CD8-positive, alpha-beta memory T cell (primary cell): ENCODE measurements at places on chromosomes 7 and 10. TPM values are rescaled to one million over a fixed set of nuclear protein-coding genes. Genes with fewer than 3 reads are reported as not detected.

DNA sequence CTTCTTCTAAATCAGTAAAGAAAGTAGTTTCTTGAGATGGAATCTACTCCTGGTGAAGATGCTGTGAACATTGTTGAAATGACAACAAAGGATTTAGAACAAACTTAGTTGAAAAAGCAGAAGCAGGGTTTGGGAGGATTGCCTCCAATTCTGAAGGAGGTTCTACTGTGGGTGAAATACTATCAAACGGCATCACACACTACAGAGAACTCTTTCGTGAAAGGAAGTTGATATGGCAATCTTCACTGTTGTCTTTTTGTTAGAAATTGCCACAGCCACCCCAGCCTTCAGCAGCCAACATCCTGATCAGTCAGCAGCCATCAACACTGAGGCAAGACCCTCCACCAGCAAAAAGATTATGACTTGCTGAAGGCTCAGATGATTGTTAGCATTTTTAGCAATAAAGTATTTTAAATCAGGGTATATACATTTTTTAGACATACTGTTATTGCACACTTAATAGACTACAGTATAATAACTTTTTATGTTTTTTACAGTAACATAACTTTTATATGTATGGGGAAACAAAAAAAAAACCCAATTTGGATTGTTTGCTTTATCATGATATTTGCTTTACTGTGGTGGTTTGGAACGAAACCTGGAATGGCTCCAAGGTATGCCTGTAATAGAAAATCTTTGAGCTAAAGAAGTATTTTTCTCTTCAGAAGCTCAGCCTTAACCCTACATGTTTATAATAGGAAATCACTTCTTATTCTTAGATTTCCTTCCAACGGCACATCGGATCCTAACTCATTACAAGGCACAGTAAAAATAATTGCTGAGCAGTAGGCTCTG, 257.3 kb downstream of the LRMDA start:
- DNase-seq: no peak

SPDYE5 gene
- total RNA-seq: not detected

- no peak for DNase-seq
Observed at GRCh38 chr10:112426111-112426510, 20.6 kb downstream of the ZDHHC6 start.

GRCh38 chr7:139768249-139768824, 9.5 kb downstream of the HIPK2 start:
- DNase-seq: no peak

GRCh38 chr7:155343150-155343549, 45.5 kb downstream of the INSIG1 start:
- no peak for DNase-seq

DNA sequence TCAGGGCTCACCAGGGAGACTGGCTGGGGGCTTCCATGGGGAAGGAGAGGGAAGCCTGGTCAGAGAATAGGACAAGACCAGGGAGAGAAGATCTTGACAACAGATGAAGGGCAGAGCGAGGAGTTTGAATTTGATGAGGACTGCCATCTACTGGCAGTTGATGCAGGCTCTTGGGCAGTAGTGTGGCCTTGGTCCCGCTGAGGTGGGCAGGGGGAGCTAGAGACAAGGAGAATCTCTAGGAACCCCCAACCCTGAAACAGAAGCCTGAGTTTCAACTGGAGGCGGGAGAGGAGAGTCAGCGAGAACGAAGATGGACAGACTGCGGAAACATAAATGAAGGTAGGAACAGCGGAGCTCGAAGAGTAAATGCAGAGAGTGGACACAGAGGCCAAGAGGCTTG, 81.0 kb downstream of the PPP1R3C start:
- DNase-seq: no peak

DNA sequence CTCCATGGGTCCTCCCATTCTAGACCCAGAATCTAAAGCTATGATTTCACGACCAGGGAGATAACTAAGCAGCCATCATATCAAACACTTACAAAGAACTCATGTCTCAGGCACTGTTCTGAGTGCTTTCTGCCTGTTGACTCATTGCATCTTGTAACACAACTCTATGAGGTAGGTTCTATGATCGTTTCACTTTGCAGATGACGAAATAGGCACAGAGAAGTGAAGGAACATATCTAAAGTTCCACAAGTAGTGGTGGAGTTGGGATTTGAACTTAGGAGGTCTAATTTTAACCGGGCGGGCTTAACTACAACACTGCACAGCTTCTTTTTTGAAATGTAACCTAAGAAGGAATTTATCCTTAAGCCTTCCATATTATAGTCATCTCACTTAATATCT, 2.9 kb downstream of the RBP4 start:
- no peak for DNase-seq

- DNase-seq: no peak
Observed at GRCh38 chr10:99456207-99456930, 25.9 kb upstream of the GOT1 start.

DNA sequence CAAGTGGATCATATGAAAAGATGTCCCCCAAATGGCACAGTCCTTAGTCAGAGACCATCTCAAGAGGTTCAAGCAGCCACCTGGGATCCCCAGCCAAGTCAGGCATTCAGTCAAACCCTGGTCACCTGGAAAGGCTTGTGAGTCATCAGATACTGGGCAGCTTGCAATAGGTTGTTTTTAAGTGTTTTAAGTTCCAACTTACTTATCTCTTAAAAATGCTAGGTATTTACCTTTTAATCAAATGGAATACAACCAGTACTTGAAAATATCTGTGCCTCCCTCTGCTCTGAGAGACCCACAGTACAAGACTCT, 262.2 kb downstream of the WDR11 start:
- no peak for DNase-seq

DNA sequence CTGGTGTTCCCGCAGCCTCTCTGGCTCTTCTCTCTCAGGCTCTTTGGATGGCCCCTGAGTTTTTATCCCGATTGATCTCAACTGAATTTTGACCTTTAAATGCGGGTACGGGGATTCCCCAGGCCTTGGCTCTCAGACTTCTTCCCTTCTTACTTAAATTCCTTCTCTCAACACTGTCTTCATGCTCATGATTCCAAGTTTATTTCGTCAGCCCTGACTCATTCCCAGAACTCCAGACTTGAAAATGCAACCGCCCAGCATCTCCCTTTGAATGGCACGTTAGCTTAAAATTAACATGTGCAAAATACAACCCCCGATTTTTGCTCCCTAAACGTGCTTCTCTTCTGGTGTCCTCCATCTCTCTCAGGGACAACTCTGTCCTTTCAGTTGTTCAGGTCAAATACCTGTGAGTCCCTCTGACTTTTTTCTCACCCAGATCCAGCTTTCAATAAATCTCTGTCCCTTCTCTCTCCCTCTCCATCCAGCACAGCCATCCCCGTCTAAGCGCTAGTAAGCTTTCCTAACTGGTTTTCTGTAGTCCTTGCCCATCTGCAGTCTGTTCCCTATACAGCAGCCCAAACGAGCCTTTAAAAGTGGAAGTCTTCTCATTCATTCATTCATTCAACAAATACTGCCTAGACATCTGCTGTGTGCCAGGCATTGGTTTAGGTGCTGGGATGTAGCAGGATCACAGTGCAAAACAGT, 7.1 kb downstream of the HECW1 start:
- DNase-seq: no peak

DNA sequence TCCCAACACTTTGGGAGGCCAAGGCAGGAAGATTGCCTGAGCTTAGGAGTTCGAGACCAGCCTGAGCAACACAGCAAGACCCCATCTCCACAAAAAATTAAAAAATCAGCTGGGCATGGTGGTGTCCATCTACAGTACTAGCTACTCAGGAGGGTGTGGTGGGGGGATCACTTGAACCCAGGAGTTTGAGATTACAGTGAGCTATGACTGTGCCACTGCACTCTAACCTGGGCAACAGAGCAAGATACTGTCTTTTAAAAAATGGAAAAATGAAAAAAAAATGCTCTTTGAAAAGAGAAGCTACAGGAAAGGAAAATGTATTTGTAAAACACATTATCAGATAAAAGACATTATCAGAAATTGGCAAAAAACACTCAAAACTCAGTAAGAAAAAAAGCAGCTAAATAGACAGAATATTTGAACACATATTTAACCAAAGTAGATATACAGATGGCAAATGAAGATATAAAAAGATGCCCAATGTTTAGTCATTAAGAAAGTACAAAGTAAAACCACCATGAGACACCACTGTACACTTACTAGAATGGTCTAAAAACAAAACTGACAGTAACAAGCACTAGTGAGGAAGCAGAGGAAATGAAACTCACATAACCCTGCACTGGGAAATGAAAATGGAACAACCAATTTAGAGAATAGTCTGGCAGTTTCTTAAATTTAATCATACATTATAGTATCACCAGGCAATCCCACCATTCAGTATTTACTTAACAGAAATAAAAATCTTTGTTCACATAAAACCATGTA, 40.5 kb downstream of the NRBF2 start:
- no peak for DNase-seq

GNGT1 gene
- not detected for total RNA-seq

CAMK2B gene
- 0.90 TPM for total RNA-seq

- no peak for DNase-seq
Observed at GRCh38 chr10:53638006-53638405, 865.4 kb upstream of the MBL2 start.

- DNase-seq: no peak
Observed at GRCh38 chr7:75611557-75612178, 119.5 kb downstream of the SPDYE5 start.

NEUROD6 gene
- not detected for total RNA-seq

- DNase-seq: peak; percentile 53
Observed at GRCh38 chr7:636396-636795, 90.1 kb upstream of the DNAAF5 start.

POP7 gene
- 79.7 TPM for total RNA-seq

- DNase-seq: no peak
Observed at GRCh38 chr10:1360011-1360557, 303.9 kb downstream of the WDR37 start.

DNA sequence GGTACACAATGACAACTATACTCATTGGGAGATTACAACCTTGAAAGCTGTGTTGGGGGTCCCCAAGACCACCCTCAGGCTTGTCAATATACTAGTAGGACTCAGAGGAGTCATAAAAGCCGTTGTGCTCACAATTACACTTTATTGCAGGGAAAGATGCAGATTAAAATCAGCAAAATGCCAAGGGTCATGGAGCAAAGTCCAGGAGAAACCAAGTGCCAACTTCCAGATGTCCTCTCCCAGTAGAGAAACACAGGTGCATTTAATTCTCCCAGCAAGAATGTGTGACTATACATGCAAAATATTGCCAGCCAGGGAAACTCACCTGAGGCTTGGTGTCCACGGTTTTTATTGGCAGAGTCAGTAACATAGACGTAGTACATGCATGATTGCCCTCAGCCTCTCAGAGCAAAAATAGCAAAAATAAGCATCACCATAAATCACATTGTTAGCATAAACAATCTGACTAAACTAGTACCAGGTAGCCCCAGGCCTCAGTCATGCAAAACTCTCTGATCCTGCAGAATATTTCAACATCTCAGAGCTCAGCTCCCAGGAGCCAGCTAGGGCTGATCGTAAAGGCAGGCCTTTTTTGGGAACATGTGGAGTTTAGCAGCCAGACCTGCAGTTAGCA, 50.7 kb downstream of the VIM start:
- no peak for DNase-seq

DNA sequence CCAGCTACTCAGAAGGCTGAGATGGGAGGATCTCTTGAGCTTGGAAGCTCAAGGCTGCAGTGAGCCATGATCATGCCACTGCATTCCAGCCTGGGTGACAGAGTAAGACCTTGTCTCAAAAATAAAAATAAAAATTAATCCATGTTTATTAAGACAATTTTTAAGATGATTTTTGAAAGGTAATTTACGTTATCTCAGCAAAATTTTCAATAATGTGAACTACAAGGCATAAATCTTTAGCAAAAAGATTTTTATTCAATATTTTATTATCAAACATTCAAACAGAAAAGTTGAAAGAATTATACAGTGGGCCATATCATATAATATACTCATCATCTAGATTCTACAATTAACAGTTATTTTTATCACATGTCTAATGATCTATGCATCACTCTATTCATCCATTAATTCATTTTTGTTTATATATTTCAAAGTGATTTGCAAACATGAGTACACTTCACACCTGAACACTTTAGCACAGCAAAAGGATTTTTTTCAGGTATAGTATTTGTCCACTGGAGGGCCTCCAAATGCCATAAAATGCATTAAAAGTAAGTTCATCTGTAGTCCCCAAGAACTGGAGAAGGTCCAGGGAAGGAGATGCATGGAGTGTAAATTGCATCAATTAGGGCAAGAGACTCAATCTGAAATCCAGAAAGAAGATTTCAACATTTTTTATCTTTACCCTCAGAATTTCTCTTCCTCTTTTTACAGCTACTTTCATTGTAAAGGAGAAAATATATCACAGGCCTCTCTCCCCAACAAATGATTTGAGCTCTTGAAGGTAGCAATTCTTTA, 38.6 kb upstream of the RSBN1L start:
- DNase-seq: no peak

DNA sequence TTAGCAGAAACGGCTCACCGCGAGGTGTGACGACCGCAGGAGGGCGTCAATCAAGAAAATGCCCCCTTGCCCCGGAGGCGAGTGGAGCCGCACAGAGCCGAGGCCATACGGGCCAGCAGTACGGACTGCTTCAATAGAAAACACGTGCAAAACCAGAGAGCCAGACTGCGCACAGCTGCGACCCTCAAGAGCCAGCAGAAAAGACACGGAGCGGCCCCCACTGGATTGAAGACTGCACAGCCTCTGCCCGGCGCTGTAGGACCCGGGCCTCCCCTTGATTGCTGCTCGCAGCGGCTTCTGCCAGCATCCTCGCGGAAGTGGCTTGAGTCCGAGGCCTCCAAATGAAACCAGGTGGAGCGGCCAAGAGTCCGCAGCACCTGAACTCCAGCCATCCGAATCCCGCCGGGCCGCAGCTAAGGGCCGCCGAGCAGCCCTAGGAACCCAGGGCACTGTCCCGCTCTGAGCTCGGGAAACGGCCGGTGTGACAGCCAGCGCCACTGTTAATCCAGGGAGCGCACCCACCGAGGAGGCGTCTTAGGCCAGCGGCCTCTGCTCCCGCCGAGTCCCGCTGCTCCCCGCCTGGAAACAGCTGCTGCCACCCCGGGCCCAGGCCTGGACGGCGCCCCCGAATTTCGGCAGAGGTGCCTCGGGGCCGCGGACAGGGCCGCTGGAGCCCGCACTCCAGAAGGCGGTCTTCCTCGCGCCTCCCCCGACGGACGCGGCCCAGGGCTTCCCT, 660 bp upstream of the HHEX start:
- DNase-seq: no peak

SPDYE1 gene
- total RNA-seq: not detected

- DNase-seq: no peak
Observed at GRCh38 chr7:14767716-14768425, 134.7 kb downstream of the DGKB start.

DNA sequence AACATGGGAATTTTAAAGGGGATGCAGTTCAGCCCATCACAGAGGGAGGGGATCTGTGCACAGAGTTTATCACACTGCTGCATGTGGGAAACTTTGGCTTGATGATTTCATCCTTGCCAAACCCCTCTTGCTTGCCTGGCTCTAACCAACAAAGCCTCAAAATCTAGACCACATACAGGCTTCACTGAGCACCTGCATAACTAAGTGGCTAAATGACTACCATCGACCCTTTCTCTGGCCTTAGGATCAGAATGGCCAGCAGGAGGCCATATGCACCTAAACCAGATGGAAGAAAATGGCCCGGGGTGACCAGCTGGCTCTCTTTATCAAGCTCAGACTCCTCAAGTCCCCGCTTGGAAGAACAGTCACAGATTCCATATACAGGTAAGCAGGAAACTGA, 15.6 kb upstream of the ZNF25 start:
- no peak for DNase-seq

ALOX5 gene
- 0.77 TPM for total RNA-seq

CLDN4 gene
- total RNA-seq: 0.15 TPM

- no peak for DNase-seq
Observed at GRCh38 chr7:92255308-92255707, 9.5 kb downstream of the ANKIB1 start.

TLX1 gene
- not detected for total RNA-seq

ITIH5 gene
- not detected for total RNA-seq

- DNase-seq: no peak
Observed at GRCh38 chr7:83611776-83612175, 37.2 kb downstream of the SEMA3E start.
